OCI-LY7 (cell line): ENCODE measurements at places on chromosomes 5 and 9. TPM values are rescaled to one million over a fixed set of nuclear protein-coding genes. Genes with fewer than 3 reads are reported as not detected.

PRLR gene
- not detected in 2 replicates for total RNA-seq

GABRA1 gene
- total RNA-seq, result not detected in 2 replicates

PCDHGA4 gene
- 1.8 and 1.9 TPM in 2 replicates for total RNA-seq

EGFL7 gene
- total RNA-seq, result not detected in 2 replicates

CATSPER3 gene
- total RNA-seq, result 0.61 and 1.0 TPM in 2 replicates

QRFP gene
- not detected in 2 replicates for total RNA-seq

MOB3B gene
- 0.04 TPM in 1 of 2 replicates, not detected in the other for total RNA-seq
